ENCODE measurements at places on chromosomes 12 and 14.

DNA sequence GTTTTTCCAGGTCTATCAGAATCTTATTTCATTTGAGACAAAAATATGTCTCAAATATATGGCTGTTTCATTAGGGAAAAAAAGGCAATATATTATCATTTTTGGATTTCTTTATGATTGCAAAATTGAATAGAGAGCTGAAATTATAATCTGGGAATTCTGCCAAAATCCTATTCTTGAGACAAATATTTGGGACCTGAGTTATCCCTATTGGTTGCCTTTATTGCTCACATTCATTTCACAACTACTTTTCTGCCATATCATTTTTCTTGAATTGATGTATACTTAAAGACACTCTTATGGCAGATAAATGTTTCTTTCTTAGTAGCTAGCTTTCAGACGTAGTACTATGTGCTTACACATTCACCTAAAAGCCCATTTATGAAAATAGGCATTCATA lies 241.6 kb upstream of the NOVA1 start:
- H3K4me1 ChIP-seq: no peaks in the 10 kb centered on the region
- no peaks in the 10 kb centered on the region for H3K27me3 ChIP-seq
- peak; percentile 39 for DNase-seq
- H3K4me3 ChIP-seq: no peak overlapping the region
- no peaks in the 10 kb centered on the region for H3K36me3 ChIP-seq

- H3K27me3 ChIP-seq: no peaks in the 10 kb centered on the region
- H3K36me3 ChIP-seq: no peaks in the 10 kb centered on the region
- DNase-seq: peak; percentile 70
- H3K4me3 ChIP-seq: no peak overlapping the region
- H3K4me1 ChIP-seq: no peaks in the 10 kb centered on the region
Measured at GRCh38 chr14:49303946-49304516, 282.1 kb downstream of the RPS29 start.

GRCh38 chr12:83040991-83041390 lies 354.3 kb downstream of the TMTC2 start:
- no peaks in the 10 kb centered on the region for H3K27me3 ChIP-seq
- H3K4me1 ChIP-seq: no peaks in the 10 kb centered on the region
- H3K4me3 ChIP-seq: no peak overlapping the region
- H3K36me3 ChIP-seq: no peaks in the 10 kb centered on the region
- H3K27ac ChIP-seq: no peak overlapping the region

DNA sequence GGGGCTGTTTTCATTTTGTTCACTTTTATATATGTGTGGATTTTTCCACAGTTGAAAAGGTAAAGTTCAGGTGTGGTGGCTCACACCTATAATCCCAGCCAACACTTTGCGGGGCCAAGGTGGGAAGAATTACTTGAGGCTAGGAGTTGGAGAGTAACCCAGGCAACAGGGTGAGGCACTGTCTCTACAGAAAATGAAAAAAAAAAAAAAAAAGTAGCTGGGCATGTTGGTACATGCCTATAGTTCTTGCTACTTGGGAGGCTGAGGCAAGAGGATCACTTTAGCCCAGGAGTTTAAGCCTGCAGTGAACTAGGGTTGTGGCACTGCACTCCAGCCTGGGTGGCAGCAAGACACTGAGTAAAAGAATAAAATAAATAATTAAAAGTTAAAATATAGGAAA lies 326.5 kb downstream of the NAV3 start:
- H3K4me1 ChIP-seq: no peaks in the 10 kb centered on the region
- H3K27me3 ChIP-seq: no peaks in the 10 kb centered on the region
- no peaks in the 10 kb centered on the region for H3K36me3 ChIP-seq
- no peak overlapping the region for H3K4me3 ChIP-seq

DNA sequence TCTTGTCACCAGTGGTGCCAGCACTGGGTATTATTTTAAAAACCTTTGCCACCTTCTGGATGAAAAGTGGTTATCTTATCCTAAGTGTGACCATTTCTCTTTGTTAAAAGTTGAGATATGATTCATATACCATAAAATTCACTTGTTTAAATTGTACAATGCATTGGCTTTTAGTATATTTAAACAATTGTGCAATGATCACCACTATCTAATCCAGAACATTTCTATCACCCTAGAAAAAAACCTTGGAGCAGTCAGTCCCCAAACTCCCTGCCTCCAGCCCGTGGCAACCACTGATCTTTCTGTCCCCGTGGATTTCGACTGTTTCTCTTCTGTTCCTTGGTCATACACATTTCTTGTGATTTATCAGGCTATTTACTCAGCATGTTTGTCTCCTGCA lies 28.3 kb downstream of the SH2B3 start:
- H3K4me3 ChIP-seq: no peak overlapping the region
- no peak for DNase-seq
- H3K36me3 ChIP-seq: no peaks in the 10 kb centered on the region
- peak overlapping the region; percentile 20 for H3K27ac ChIP-seq
- H3K4me1 ChIP-seq: peaks cover 43% of the 10 kb centered on the region

- peaks cover 34% of the 10 kb centered on the region for H3K4me1 ChIP-seq
- peak overlapping the region; percentile 70 for H3K4me3 ChIP-seq
- no peak overlapping the region for H3K27ac ChIP-seq
- DNase-seq: peak; percentile 78
Measured at GRCh38 chr12:1533602-1534304, 60.6 kb downstream of the FBXL14 start.

GRCh38 chr12:79119796-79120195 lies 255.2 kb downstream of the SYT1 start:
- H3K27me3 ChIP-seq: no peaks in the 10 kb centered on the region
- DNase-seq: no peak
- no peak overlapping the region for H3K27ac ChIP-seq
- H3K4me3 ChIP-seq: no peak overlapping the region
- H3K36me3 ChIP-seq: no peaks in the 10 kb centered on the region

DNA sequence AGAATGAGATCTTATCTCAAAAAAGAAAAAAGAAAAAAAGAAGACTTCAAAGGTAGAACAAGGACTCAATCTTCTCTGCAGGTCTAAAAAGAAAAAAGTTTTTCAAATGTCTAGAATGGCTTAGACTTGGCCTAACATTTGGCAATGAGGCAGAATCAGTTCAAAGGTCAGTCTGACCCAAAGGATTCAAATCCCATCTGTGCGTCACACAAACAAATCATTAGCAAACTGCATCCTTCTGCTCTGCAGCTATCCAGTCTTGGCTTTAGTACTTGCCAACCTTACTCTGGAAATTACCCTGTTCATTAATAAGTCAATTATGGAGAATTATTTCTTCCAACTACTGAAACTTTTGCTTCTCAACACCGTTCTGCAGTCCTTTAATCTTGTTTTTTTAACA lies 3.1 kb downstream of the YAF2 start:
- peaks cover 54% of the 10 kb centered on the region for H3K36me3 ChIP-seq
- H3K4me1 ChIP-seq: peaks cover 44% of the 10 kb centered on the region
- H3K27ac ChIP-seq: peak overlapping the region; percentile 82
- DNase-seq: no peak
- H3K4me3 ChIP-seq: peak overlapping the region; percentile 97

GRCh38 chr12:113016796-113017195 lies 38.5 kb downstream of the OAS2 start:
- H3K27ac ChIP-seq: no peak overlapping the region
- H3K36me3 ChIP-seq: no peaks in the 10 kb centered on the region
- DNase-seq: no peak
- H3K4me3 ChIP-seq: no peak overlapping the region

GRCh38 chr14:70972107-70972976 lies 65.1 kb downstream of the PCNX1 start:
- H3K36me3 ChIP-seq: peaks cover 3% of the 10 kb centered on the region
- peaks cover 4% of the 10 kb centered on the region for H3K4me1 ChIP-seq
- no peak overlapping the region for H3K4me3 ChIP-seq
- H3K27me3 ChIP-seq: no peaks in the 10 kb centered on the region
- DNase-seq: peak; percentile 96
- no peak overlapping the region for H3K27ac ChIP-seq

DNA sequence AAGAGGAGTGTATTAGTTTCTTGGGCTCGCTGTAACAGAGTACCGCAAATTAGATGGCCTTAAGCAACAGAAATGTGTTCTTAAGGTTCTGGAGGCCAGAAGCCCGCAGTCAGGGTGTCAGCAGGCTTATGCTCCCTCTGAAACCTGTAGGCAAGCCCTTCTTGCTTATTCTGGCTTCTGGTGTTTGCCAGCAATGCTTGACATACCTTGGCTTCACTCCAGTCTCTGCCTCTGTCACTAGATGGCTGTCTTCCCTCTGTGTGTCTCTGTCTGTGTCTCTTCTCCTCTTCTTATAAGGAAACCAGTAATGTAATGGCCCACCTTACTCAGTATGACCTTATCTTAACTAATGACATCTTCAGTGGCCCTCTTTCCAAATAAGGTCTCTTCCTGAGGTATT lies 85.1 kb downstream of the DERA start:
- no peak overlapping the region for H3K27ac ChIP-seq
- DNase-seq: peak; percentile 45
- no peaks in the 10 kb centered on the region for H3K4me1 ChIP-seq
- H3K36me3 ChIP-seq: no peaks in the 10 kb centered on the region
- no peak overlapping the region for H3K4me3 ChIP-seq
- H3K27me3 ChIP-seq: no peaks in the 10 kb centered on the region

DNA sequence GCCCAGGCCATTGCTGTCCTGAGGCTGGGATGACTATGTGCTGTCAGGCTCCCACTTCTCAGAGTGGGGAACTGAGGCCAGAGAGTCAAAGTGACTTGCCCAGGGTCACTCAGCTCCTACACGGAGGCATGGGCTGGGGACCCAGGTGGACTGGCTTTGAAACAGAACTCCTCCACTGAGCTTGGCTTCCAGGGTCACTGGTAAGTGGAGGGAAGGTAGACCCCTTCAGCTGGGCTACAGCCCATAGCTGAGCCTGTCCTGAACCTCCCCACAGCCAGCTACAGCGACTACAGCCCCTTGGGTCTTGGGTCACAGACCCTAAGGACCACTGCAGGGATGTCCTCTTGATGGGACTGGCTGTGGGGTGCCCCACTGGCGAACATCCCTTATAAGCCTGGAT lies 40.3 kb upstream of the TRAF3 start:
- no peak overlapping the region for H3K4me3 ChIP-seq
- H3K27ac ChIP-seq: no peak overlapping the region
- peaks cover 18% of the 10 kb centered on the region for H3K36me3 ChIP-seq
- no peaks in the 10 kb centered on the region for H3K27me3 ChIP-seq

DNA sequence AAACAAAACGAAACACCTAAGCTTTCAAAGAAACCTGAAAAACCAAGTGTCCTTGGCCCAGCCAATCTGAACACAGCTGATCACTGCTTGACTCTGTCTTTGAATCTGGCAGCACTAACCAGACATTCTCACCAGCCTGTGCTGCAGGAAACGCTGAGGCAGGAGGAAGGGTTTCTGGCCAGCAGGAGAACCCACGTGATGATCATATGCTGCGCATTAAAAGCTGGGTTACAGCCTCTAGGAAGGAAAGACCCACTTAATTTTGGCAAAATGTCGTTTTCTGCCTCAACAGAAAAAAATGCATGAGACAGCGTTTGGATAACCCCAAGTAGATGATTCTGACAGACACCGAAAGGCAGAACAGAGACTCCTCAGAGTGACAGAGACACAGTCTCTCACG lies 9.8 kb downstream of the APPL2 start:
- H3K4me1 ChIP-seq: peaks cover 17% of the 10 kb centered on the region
- no peak overlapping the region for H3K27ac ChIP-seq
- H3K36me3 ChIP-seq: peaks cover 11% of the 10 kb centered on the region
- no peak for DNase-seq

- no peak overlapping the region for H3K4me3 ChIP-seq
- no peaks in the 10 kb centered on the region for H3K27me3 ChIP-seq
- DNase-seq: no peak
- H3K27ac ChIP-seq: no peak overlapping the region
- no peaks in the 10 kb centered on the region for H3K4me1 ChIP-seq
Measured at GRCh38 chr12:90589956-90590355, 365.0 kb downstream of the CCER1 start.

GRCh38 chr12:62075870-62076269 lies 184.3 kb upstream of the USP15 start:
- no peak for DNase-seq
- no peaks in the 10 kb centered on the region for H3K36me3 ChIP-seq
- no peaks in the 10 kb centered on the region for H3K27me3 ChIP-seq
- H3K4me3 ChIP-seq: no peak overlapping the region

GRCh38 chr12:15336768-15337553 lies 14.7 kb downstream of the PTPRO start:
- no peaks in the 10 kb centered on the region for H3K4me1 ChIP-seq
- DNase-seq: no peak
- H3K27ac ChIP-seq: no peak overlapping the region

GRCh38 chr12:39840422-39840821 lies 220.8 kb upstream of the ABCD2 start:
- no peak for DNase-seq
- no peak overlapping the region for H3K4me3 ChIP-seq
- no peak overlapping the region for H3K27ac ChIP-seq
- H3K27me3 ChIP-seq: no peaks in the 10 kb centered on the region

GRCh38 chr14:103304706-103305105 lies 29.3 kb upstream of the EIF5 start:
- H3K4me3 ChIP-seq: no peak overlapping the region
- no peaks in the 10 kb centered on the region for H3K4me1 ChIP-seq
- H3K36me3 ChIP-seq: no peaks in the 10 kb centered on the region
- H3K27ac ChIP-seq: no peak overlapping the region

- no peak overlapping the region for H3K4me3 ChIP-seq
- H3K4me1 ChIP-seq: no peaks in the 10 kb centered on the region
Measured at GRCh38 chr14:71244341-71244740, 337.1 kb downstream of the PCNX1 start.

DNA sequence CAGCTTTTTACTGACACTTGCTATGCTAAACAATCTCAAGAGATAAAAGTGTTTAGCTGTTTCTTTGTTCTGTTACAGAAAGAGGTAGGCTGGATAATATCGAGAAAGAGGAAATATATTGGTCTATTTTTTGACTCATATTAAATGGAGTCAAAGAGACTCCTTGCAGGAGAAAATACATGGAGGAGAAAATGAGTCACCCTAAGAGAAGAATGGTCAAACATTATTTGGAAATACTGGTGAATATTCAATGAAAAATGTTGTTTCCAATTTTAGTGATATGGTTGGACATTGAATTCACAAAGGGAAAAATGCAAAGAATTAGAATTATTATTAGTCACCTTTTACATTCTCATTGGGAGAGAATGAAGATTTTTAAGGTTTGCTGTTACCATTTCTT lies 3.2 kb downstream of the KCNJ8 start:
- no peak for DNase-seq
- no peak overlapping the region for H3K27ac ChIP-seq
- H3K4me1 ChIP-seq: 0 out of 2 replicates have a peak, but pooled peaks cover 3% of the 10 kb centered on the region
- H3K4me3 ChIP-seq: no peak overlapping the region
- no peaks in the 10 kb centered on the region for H3K27me3 ChIP-seq

DNA sequence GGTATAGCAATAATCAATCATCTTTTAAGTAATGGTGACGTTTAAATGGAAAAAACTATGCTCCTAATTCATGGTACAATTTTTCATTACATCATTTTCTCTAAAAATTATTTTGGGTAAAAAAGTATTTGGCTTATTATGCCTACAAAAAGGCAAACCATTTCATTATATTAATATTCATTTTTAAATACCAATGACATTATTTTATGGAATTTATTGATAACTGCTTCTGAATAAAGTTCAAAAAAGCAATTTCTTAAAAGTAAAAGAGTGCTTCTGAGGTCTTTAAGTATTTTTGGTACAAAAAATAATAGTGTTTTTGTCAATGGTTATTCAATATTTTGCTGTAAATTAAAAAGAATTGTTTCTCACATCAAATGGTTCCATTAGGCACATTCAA lies 12.2 kb downstream of the SLC38A2 start:
- H3K4me1 ChIP-seq: no peaks in the 10 kb centered on the region
- DNase-seq: no peak
- H3K27me3 ChIP-seq: no peaks in the 10 kb centered on the region
- peaks cover 62% of the 10 kb centered on the region for H3K36me3 ChIP-seq

Measured in Karpas-422 (cell line).